ENCODE measurements at places on chromosomes 6 and 20. TPM values are rescaled to one million over a fixed set of nuclear protein-coding genes. Genes with fewer than 3 reads are reported as not detected.

Gene ZC2HC1B
- not detected for total RNA-seq

Gene KIAA1755
- total RNA-seq: 0.17 TPM

Gene OR2J3
- not detected for total RNA-seq

Gene BIRC7
- not detected for total RNA-seq

Gene TCF21
- total RNA-seq: not detected

Gene TREM1
- total RNA-seq: 0.52 TPM
